Occipital lobe (tissue), 3 donors: ENCODE measurements at places on chromosomes 2 and 18. TPM values are rescaled to one million over a fixed set of nuclear protein-coding genes. Genes with fewer than 3 reads are reported as not detected.

Gene CRYGD
- total RNA-seq, result 1.7 TPM

Gene DSG2
- total RNA-seq, result 3.3 TPM

Gene GPR17
- total RNA-seq, result 6.1 TPM

Gene ANAPC1
- total RNA-seq, result 73.9 TPM

Gene BMP10
- not detected for total RNA-seq
